ENCODE measurements at places on chromosomes 3 and 15.
A peak's percentile ranks its signal among the peaks of the same experiment; 100 is the strongest.

- no peak overlapping the region for H3K4me3 ChIP-seq
- no peak overlapping the region for H3K27ac ChIP-seq
- no peak for DNase-seq
- H3K27me3 ChIP-seq: no peaks in the 10 kb centered on the region
- H3K4me1 ChIP-seq: no peaks in the 10 kb centered on the region
- no peaks in the 10 kb centered on the region for H3K36me3 ChIP-seq
Observed at GRCh38 chr3:165749241-165749640, 88.0 kb downstream of the BCHE start.

- no peaks in the 10 kb centered on the region for H3K27me3 ChIP-seq
- no peak overlapping the region for H3K4me3 ChIP-seq
- no peaks in the 10 kb centered on the region for H3K36me3 ChIP-seq
Observed at GRCh38 chr3:33389908-33390307, 50.3 kb downstream of the UBP1 start.

DNA sequence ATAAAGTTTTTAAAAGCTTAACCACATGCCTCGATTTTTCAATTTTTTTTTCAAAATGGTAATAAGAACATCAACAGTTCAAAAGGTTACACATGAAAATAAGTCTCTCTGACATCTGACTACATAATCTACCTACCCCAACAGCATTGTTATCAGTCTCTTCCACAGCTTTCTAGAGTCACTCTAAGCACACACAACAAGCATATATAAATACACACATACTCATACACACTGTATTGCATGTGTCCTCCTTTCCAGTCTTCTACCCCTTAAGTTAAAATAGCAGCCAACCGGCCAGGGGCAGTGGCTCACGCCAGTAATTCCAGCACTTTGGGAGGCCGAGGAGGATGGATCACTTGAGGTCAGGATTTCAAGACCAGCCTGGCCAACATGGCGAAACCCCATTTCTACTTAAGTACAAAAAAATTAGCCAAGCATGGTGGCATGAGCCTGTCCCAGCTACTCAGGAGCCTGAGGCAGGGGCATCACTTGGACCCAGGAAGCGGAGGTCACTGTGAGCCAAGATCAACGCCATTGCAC, 12.2 kb downstream of the TBL1XR1 start:
- H3K27ac ChIP-seq: peak overlapping the region; percentile 37
- no peak overlapping the region for H3K4me3 ChIP-seq
- H3K36me3 ChIP-seq: no peaks in the 10 kb centered on the region
- H3K4me1 ChIP-seq: no peaks in the 10 kb centered on the region
- no peaks in the 10 kb centered on the region for H3K27me3 ChIP-seq

DNA sequence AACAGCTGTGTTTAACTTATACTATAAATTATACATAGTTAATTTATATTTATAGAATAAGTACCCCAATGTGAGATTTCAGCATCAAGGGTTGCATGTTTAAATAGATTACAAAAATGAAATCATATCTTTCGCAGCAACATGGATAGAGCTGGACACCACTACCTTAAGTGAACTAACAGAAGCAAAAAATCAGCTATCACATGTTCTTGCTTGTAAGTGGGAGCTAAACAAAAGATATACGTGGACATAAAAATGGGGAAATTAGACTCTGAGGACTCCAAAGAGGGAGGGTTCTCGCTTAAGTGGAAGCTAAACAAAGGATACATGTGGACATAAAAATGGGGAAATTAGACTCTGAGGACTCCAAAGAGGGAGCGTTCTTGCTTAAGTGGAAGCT, 626.5 kb upstream of the DPPA4 start:
- DNase-seq: no peak
- no peak overlapping the region for H3K27ac ChIP-seq
- H3K4me1 ChIP-seq: no peaks in the 10 kb centered on the region
- H3K36me3 ChIP-seq: no peaks in the 10 kb centered on the region

- H3K4me3 ChIP-seq: no peak overlapping the region
- no peaks in the 10 kb centered on the region for H3K27me3 ChIP-seq
- H3K36me3 ChIP-seq: no peaks in the 10 kb centered on the region
- DNase-seq: no peak
- H3K4me1 ChIP-seq: no peaks in the 10 kb centered on the region
Observed at GRCh38 chr3:42043099-42043813, 47.9 kb upstream of the TRAK1 start.

DNA sequence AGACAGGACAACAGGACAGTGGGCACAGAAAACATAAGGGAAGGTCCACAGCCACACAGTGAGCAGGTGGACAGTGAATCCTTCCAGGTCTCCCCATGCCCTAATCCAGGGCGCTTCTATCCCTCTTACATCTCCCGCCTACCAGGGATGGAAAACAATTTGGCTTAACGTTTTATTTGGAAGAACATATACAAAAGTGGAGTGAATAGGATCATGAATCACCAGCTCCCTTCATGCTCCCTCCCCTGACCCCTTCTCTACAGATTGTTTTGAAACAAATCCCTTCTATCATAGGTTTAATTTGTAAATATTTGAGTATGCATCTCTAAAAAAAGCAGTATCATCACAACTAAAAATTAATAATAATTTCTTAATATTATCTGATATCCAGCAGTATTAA, 52.5 kb downstream of the CLDN11 start:
- 0 out of 2 replicates have a peak, but pooled peaks cover 5% of the 10 kb centered on the region for H3K4me1 ChIP-seq
- no peaks in the 10 kb centered on the region for H3K36me3 ChIP-seq
- no peak for DNase-seq
- no peak overlapping the region for H3K4me3 ChIP-seq

DNA sequence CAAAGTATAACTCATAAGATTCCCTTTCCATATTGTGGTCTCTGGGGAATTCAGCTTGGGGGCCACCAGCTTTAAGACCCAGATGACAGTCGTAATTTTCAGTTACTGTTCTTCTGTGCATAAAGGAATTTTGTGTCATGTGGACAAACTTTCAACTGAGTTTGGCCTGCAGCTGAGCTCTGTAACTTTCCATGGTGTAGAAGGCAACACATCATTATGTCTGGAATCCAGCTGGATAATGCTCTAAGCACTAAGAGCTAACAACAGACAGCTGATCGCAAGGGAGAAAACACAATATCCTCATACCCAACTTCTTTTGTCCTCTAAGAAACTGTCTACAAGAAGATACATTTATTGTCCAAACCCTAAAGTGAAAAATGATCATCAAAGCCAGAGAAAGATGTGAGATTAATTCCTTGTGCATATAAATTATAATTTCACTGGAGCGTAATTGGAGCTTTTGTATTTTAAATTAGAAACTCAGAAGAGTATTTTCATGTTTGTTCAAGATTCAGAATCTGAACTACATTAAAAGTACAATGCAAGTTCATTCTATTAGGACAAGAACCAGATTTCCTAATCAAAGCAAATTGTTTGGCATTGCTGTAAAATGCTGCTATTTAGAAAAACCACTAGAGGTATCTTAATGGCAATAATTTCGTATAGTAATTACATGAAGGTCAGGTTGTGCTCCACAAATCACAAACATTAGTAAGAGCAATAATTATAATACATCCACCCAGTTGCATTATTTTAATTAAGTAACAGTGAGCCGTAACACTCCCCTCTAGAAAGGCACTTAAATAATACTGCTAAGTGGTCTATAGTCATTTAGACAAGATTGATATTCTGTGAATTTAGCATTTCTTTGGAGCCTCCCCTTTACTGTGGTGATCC, 218.8 kb downstream of the ATP8B4 start:
- DNase-seq: no peak
- no peak overlapping the region for H3K27ac ChIP-seq

GRCh38 chr3:13016721-13017255, 56.4 kb downstream of the IQSEC1 start:
- no peak overlapping the region for H3K4me3 ChIP-seq
- no peak overlapping the region for H3K27ac ChIP-seq
- DNase-seq: no peak
- H3K4me1 ChIP-seq: no peaks in the 10 kb centered on the region

DNA sequence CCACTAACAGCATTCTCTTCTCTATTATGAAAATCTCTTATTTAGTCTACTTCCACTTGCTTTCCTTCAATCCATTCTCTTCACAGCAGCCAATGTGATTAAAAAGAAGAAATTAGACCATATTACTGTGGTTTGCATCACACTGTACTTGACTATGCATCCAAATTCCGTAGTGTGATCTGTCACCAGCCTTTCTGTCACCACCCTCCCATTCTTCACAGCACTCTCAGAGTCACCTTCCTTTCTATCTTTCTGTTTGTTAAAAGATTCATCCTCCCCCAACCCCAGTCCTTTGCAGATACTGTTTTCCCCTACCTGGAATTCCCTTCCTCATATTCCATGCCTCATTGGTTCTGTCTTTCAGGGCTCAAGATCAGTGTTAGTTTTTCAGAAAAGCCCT, 55.0 kb upstream of the ABHD10 start:
- H3K4me3 ChIP-seq: no peak overlapping the region
- no peaks in the 10 kb centered on the region for H3K36me3 ChIP-seq
- H3K27me3 ChIP-seq: no peaks in the 10 kb centered on the region
- DNase-seq: no peak

- no peaks in the 10 kb centered on the region for H3K27me3 ChIP-seq
- H3K36me3 ChIP-seq: peaks cover 2% of the 10 kb centered on the region
- H3K4me3 ChIP-seq: no peak overlapping the region
Observed at GRCh38 chr15:28117432-28117990, 18.4 kb upstream of the OCA2 start.

- peak overlapping the region; percentile 79 for H3K27ac ChIP-seq
- peak overlapping the region; percentile 77 for H3K4me3 ChIP-seq
- peak; percentile 50 for DNase-seq
- H3K36me3 ChIP-seq: no peaks in the 10 kb centered on the region
- H3K27me3 ChIP-seq: no peaks in the 10 kb centered on the region
Observed at GRCh38 chr3:71584394-71585011, 975 bp upstream of the FOXP1 start.

DNA sequence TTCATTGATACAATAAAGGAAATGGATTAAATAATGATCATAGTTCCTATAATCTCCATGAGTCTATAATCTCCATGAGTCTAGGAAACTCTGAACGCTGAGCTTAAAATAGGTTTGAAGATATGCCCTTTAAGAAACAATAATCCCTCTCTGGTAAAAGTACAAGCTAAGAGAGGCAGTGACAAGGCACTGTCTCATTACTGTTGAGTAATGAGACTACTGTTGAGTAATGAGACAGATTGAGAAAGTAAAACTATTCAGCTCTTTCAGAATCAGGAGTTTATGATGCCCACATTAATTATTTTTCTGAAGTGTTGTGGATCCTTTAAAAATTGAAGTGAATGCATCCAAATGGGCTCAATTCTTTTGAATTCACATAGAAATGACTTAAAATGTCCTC, 235.5 kb upstream of the THRB start:
- H3K27ac ChIP-seq: no peak overlapping the region
- H3K27me3 ChIP-seq: no peaks in the 10 kb centered on the region
- H3K4me1 ChIP-seq: peaks cover 4% of the 10 kb centered on the region
- no peak overlapping the region for H3K4me3 ChIP-seq

DNA sequence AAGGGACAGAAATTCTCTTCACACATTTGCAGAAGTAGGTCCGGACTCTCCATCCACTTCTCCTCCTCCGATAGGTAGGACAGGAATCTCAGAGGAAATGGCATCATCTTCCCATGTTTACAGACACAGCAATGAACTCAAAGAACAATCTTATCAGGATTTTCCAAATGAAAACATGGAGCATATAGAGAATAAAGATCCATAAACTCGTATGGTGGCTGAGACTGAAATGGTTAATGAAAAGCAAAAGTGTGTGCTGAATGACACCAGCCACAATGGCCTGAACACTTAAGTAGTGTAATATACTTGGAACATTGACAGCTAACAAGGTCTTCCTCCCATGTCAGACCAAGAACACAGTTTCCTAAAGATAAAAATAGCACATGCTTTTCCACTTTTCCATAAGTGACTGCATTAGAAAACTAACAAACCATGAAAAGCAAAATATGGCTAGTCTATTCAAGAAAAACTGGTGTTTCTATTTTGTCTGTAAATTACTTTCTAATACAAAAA, 5.8 kb downstream of the CCRL2 start:
- no peak for DNase-seq
- no peak overlapping the region for H3K27ac ChIP-seq
- H3K27me3 ChIP-seq: no peaks in the 10 kb centered on the region
- no peaks in the 10 kb centered on the region for H3K36me3 ChIP-seq
- H3K4me3 ChIP-seq: no peak overlapping the region

DNA sequence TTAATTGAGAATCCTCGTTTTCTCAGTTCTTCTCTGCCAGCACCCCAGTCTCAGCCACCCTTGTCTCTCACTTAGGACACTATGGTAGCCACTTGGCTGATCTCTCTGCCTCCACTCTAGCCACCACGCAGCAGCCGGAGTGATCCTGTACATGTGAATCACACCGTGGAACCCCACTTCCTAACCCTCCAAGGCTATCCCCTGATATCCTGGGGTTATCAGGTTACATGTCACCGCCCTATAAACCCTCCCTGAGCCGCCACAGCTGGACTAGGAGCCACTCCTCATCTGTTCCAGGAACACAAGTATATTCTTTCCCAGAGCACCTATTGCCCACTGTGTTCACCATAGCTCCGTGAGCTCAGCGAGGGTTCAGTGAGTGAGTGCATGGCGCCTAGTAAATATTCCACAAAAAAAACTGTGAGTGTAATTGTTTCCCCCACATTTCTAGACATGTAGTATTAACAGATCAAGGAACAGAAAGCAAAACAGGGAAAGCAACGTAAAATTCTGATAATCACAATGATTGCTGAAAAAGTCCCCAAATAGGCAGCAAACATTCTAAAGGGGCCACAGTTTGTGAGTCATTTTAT, 661 bp upstream of the PARP14 start:
- peaks cover 5% of the 10 kb centered on the region for H3K4me1 ChIP-seq
- H3K36me3 ChIP-seq: no peaks in the 10 kb centered on the region
- H3K4me3 ChIP-seq: peak overlapping the region; percentile 86
- DNase-seq: no peak
- H3K27me3 ChIP-seq: no peaks in the 10 kb centered on the region

- H3K27ac ChIP-seq: no peak overlapping the region
- no peak overlapping the region for H3K4me3 ChIP-seq
- no peaks in the 10 kb centered on the region for H3K36me3 ChIP-seq
Observed at GRCh38 chr3:198088421-198088955, 128.5 kb downstream of the LMLN start.

GRCh38 chr15:83107841-83108181, 366 bp downstream of the TM6SF1 start:
- H3K4me3 ChIP-seq: no peak overlapping the region
- DNase-seq: no peak
- H3K27ac ChIP-seq: no peak overlapping the region

DNA sequence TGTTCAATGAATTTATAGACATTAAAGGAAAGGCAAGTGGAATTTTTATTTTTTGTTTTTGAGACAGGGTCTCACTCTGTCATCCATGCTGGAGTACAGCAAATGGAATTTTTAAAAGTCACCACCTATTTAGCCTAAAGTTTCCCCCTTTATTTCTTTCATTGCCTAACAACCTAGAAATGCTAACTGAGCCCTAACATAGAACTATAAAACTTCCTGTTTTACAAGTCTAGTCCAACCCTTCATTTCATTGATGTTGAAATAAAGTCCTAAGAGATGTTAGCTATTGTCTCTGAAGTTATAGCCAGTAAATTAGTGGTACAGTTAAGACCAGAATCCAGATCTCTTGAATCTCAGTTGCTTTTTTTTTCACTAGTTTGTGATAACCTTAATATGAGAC, 39.0 kb downstream of the MAPK6 start:
- peaks cover 3% of the 10 kb centered on the region for H3K36me3 ChIP-seq
- H3K4me1 ChIP-seq: peaks cover 4% of the 10 kb centered on the region
- no peak overlapping the region for H3K27ac ChIP-seq
- no peak overlapping the region for H3K4me3 ChIP-seq
- no peak for DNase-seq

Measured in Caco-2 (cell line).